Stimulated activated memory B cell treated with anti-CD40 and anti-IgM and Interleukin-4, amounts not matched to agents 10 μg/mL and 1 μg/mL and 100 μg/mL, for 72 hours (primary cell): ENCODE measurements at places on chromosomes 13 and 19.
A peak's percentile ranks its signal among the peaks of the same experiment; 100 is the strongest.

- ATAC-seq: no peak
Observed at GRCh38 chr19:30799865-30800755, 427.9 kb downstream of the ZNF536 start.

GRCh38 chr13:52414963-52415362 is 9.0 kb upstream of the THSD1 start:
- ATAC-seq: no peak

GRCh38 chr13:30006246-30006645 is 155.8 kb upstream of the UBL3 start:
- no peak for ATAC-seq

- no peak for ATAC-seq
Observed at GRCh38 chr19:30362156-30362754, 9.9 kb upstream of the ZNF536 start.

DNA sequence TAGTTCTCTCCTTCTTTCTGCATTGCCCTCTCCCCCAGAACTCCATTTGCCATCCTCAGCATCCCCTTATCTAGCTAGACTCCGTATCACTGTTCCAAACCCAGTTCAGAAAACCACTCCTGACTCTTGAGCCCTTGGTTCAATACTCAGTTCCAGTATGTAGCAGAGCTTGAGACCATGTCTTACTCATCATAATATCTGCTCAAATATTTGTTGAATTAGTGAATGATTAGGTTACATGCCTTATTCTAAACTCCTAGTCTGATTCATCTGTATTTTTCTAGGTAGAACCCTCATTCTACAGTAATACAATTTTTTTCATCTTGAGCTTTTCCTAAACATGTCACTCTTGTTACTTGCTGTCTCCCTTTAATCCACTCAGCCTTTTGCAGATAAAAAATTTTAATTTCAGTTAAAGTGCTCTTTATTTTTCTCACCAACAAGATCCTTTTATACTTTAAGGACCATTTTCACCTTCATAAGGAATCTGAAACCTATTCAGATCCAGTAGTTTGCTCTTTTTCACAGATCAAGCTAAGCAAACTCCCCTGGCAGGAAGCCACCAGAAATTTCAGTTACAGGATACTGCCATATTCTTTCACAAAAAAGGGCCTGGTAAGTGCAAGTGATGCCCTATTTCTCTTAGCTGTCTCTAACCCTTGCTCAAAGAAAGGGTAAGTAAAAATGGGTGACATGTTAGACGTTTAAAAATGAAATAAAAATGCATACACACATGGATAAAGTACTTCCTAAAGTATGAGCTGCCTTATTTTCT is 23.1 kb upstream of the INTS6 start:
- ATAC-seq: no peak

- ATAC-seq: no peak
Observed at GRCh38 chr19:33629826-33630375, 8.1 kb downstream of the CHST8 start.

DNA sequence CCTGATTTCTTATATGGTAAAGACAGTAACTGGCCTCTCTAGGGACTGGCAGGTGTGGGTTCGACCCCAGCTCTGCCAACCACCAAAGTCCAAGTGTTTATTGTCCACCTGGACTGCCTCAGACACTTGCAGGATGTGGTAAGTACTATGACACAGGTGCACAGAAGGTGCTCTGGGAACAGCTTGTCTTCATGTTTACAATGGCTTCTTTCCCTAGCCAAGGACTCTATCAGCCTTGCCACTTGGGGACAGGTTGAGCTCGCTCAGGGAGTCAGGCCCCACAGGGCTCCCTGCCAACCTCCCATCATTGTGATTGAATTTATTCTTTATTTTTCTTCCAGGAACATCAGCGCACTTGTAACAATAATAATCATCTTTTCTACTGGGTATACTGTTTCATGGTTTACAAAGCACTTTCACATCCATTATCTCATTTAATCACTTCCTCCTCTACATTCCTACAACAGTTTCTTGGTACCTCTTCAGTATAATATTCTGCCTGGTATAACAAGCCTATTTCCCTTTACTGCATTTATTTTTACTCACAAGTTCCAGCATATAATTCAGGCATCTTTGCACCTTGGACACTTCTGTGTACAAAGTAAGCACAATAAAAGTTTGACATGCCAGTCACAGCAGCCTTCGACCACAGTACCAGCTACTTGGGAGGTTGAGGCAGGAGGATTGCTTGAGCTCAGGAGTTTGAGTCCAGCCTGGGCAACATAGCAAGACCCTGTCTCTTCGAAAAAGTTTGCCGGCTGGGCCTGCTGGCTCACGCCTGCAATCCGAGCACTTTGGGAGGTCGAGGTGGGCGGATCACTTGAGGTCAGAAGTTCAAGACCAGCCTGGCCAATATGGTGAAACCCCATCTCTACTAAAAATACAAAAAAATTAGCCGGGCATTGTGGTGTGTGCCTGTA is 24.2 kb upstream of the GATAD2A start:
- ATAC-seq: no peak

DNA sequence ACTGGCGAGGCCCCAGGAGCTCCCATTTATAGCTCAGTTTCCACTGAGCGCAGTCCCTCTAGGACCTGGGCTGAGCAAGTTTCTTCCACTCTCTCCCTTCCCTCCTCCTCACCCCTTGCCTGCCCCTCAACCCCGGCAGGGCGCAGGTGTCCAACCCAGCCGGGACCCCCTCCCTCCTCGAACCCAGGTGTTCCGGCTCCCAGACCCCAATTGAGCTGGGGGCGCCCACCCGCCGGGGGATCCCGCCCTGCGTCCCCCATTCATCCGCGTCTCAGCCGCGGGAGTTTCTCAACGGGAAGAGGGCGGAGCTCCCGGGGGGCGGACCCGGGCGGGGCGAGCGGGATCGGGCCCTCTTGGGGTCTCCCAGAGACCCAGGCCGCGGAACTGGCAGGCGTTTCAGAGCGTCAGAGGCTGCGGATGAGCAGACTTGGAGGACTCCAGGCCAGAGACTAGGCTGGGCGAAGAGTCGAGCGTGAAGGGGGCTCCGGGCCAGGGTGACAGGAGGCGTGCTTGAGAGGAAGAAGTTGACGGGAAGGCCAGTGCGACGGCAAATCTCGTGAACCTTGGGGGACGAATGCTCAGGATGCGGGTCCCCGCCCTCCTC is at the start of gene KIRREL2:
TSS of gene KIRREL2 (plus strand) at position 366 of the 604 bp plus-strand sequence. CDS start at position 575, 209 bp downstream.
- peak; percentile 40 for ATAC-seq

DNA sequence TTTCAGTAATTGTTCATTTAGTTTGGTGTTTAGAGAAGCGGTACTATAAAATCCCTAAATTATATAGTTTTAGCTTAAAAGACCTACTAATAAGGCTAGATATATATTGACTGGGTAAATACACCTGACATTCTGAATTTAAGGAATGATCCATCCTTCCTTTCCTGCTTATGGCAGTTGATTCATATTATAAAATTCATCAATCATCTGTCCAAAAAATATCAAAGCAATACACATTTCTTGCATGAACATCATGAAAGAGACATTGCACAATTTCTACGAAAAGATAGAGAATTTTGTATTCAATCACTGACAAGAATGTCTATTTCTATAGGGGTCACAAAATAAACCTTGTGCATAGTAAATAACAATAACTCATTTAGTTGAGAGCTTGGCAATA is 514.9 kb downstream of the SLITRK6 start:
- ATAC-seq: no peak

GRCh38 chr19:39970425-39970674 is 615 bp upstream of the PSMC4 start:
- ATAC-seq: peak; percentile 13

DNA sequence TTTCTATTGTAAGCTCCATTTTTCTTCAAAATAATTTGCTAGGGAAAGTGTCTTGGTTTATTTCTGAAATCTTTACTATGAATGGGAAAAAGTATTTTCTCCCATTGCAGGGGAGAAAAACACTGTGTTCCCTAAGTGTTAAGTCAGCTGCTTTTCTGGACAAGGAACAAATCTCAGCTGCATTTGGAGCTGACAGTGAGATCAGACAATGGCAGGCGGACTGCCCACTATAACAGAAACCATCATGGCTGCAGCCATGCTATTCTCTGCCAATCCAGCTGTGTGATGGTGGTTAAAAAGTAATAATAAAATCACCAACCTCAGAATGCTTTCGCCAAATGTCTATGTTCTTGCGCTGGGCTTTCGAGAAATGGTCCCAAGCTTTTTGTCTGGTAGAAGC is 302.7 kb downstream of the DNAJC15 start:
- no peak for ATAC-seq

GRCh38 chr13:83498045-83498444 is 384.2 kb downstream of the SLITRK1 start:
- no peak for ATAC-seq

- ATAC-seq: no peak
Observed at GRCh38 chr19:11247391-11247790, 8.0 kb downstream of the ANGPTL8 start.

GRCh38 chr13:98509271-98510155 is 67.4 kb downstream of the STK24 start:
- peak; percentile 85 for ATAC-seq

DNA sequence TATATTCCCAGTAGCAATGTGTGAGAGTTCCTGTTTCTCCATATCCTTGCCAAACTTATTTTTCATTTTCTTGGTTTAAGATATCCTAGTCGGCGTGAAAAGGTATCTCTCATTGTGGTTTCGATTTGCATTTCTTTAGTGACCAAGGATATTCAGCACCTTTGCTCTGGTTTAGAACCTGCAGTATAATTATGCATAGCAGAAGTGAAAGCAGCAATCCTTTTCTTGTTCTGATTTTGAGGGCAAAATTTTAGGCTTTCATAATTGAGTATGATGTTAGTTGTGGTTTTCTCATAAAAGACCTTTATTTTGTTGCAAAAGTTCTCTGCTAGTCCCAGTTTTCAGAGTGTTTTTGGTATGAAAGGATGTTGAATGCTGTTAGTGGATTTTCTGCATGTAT is 491.0 kb downstream of the FGF9 start:
- ATAC-seq: peak; percentile 82

DNA sequence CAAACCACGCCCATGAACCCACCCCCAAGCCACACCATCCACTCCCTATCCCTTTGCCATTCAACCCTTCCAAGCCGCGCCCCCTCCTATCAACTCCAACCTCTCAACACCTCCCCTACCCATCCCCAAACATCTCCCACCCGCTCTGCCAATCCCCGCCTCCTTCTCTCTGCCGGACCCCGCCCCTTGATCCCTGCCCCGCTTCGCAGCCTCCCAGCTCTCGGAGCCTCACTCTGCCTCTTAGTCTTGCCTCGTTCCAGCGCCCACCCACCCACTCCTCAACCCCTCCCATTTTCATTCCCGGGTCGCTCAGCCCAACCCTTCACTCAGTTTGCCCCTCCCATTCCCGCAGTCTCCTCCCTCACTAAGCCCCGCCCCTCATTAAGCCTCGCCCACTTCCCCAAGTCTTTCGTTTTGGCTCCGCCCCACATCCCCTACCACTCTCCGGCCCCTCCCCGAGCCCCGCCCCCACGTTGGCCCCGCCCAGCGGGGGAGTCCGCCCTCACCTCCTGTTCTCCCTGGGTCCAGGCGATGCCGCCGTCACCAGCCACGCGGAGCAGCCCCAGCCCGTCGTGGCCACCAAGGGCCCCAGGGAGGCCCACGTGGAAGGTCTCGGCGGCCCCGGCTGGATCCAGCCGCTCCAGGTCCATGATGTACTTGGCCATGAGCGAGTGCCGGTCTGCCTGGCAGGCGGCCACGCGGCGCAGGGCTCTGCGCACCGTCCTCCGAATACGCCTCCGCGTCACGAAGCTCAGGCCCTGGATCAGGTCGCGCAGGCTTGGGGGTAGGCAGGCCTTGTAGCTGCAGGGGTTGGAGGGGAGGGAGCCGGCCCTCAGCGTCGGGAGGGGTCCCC is 5.7 kb downstream of the JAK3 start:
- ATAC-seq: no peak

DNA sequence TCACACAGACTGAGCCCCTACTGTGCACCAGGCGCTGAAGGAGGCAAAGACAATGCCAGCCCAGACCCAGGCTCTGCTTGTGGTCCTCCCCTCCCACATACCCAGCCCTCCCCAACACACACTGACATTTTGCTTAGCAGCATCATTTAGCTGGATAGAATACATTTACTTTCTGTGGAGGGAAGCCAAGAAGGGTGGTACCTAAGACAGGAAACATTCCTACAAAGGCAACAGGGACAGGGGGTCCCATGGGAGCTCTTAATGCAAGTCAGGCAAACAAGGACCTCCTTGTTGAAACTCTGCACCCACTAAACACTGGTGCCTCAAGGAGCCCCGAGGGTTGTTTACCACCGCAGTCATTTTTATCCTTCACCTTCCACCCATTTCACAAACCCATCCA is 77.0 kb upstream of the ZNF507 start:
- no peak for ATAC-seq

DNA sequence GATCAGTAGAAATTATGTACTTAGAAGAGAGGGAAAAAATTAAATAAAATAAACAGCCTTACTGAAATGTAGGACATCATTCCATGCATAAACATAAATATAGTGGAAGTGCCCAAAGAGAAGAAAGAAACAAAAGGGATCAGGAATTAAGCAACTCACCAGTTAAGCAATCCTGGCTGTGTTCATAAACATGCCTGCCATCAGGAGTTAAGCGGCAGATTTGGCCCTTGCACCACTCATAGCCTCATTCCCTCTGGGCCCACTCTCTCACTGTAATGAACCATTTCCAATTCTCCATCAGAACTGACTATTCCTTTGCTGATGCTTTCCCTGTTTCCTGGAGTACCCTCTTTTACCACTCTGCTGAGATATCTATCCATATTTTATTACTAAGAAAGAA is 281.4 kb downstream of the LHFPL6 start:
- no peak for ATAC-seq
